Neural progenitor cell (in vitro differentiated cells): ENCODE measurements at places on chromosomes 16 and 17.
A peak's percentile ranks its signal among the peaks of the same experiment; 100 is the strongest.

- H3K27ac ChIP-seq: no peak overlapping the region
- no peaks in the 10 kb centered on the region for H3K36me3 ChIP-seq
- H3K4me1 ChIP-seq: peaks cover 12% of the 10 kb centered on the region
- no peak overlapping the region for H3K4me3 ChIP-seq
- no peaks in the 10 kb centered on the region for H3K27me3 ChIP-seq
Observed at GRCh38 chr17:17114592-17115225, 72.5 kb downstream of the MPRIP start.

DNA sequence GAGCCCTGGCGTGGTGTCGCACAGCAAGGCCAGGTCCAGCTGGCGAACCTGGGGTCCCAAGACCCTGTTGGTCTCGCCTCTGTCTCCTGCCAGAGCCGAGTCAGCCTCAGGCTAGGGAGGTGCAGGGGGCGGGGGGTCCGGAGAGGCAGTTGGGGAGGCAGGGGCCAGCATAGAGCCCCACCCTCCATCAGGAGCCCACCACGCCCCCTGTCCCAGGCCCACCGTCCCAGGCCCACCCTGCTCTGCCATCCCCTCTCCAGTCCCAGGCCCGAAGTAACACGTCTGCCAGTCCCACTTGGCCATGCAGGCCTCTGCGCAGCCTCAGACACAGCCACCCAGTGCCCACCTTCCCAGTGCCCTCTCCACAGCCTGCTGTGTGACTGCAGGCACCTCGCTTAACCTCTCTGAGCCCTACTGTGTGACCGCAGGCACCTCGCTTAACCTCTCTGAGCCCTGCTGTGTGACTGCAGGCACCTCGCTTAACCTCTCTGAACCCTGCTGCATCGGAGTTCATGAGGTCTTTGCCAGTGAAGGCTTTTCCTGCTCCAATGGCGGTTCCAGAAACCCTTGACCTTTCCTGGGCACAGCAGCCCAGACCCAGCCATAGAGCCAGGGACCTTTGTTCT lies 29.3 kb downstream of the ZNF469 start:
- no peaks in the 10 kb centered on the region for H3K36me3 ChIP-seq
- no peaks in the 10 kb centered on the region for H3K27me3 ChIP-seq
- H3K4me1 ChIP-seq: no peaks in the 10 kb centered on the region

- DNase-seq: peak; percentile 78
- H3K36me3 ChIP-seq: no peaks in the 10 kb centered on the region
- no peak overlapping the region for H3K4me3 ChIP-seq
- H3K4me1 ChIP-seq: peaks cover 20% of the 10 kb centered on the region
- H3K27me3 ChIP-seq: no peaks in the 10 kb centered on the region
- H3K27ac ChIP-seq: no peak overlapping the region
Observed at GRCh38 chr17:47275245-47275984, 21.8 kb downstream of the ITGB3 start.

GRCh38 chr17:50090971-50091917 lies 3.9 kb upstream of the PDK2 start:
- peaks cover 13% of the 10 kb centered on the region for H3K4me1 ChIP-seq
- no peak for DNase-seq
- H3K27me3 ChIP-seq: no peaks in the 10 kb centered on the region
- H3K27ac ChIP-seq: no peak overlapping the region
- H3K4me3 ChIP-seq: no peak overlapping the region

DNA sequence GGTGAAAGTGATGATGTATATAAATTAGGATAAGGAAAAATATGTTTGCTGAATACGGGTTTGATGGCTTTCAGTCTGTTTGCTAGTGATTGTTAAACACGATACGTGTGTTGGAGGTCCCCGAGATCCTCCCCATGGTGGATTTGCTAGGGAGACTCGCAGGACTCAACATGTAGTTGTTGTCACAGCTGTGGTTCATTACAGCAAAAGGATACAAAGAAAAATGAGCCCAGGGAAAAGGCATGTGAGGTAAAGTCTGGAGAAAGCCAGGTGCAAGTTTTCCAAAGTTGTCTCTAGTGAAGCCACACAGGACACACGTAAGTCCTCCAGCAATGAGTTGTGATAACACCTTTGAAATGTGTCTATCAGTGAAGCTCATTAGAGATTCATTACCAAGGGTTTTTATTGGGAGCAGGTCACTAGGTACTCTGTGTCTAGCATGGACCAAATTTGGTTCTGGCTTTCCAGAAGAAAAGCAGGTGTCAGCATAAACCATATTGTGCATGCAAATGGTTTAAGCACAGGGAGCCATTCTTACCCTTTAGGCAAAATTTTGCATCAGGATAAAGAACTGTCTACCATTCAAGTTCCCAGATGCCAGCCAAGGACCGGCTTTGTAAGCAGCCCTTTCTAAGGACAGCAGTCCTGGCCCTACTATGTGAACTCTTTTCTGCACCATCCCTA lies 215.2 kb upstream of the WSCD1 start:
- H3K4me1 ChIP-seq: no peaks in the 10 kb centered on the region
- H3K27ac ChIP-seq: no peak overlapping the region
- no peak overlapping the region for H3K4me3 ChIP-seq
- no peaks in the 10 kb centered on the region for H3K36me3 ChIP-seq

DNA sequence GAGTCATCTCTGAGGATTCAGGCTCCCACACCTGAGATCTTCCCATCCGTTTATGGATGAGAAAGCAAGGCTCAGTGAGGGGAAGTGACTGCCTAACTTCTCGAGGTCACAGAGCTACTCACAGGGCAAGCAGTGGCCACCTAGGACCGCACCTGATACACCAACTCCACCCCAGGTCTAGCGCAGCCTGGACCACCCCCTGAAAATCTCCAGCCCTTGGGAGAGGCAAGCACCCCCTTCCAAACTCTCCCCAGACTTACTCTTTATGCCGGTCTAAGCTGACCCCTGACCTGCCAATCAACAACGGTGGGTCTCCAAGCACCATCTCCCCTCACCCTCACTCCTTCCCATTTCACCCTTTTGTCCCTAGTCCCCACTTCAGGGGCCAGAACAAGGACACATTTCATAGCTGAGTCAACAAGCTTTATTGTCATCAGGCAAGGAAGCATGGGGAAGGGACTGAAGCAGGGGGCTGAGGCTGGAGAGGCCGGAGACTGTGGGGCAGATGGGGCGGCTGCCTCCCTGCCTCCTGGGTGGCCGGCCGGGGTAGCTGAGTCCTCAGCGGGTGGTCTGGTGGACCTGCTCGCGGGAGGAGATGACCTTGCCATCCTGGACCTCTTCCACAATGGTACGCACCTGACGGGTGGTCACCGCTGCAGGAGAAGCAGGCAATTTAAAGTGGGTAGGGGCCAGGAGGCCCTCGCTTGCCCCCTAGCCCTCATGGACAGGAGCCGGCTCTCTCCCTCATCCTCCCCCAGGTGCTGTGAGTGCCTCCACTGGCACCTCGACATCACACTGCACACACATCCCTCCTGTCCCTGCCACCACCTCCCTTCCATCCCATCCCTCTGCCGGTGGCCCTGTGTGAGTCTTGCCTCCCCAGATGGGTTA lies 5.1 kb downstream of the KRT17 start:
- DNase-seq: no peak
- no peaks in the 10 kb centered on the region for H3K36me3 ChIP-seq
- no peaks in the 10 kb centered on the region for H3K27me3 ChIP-seq
- peaks cover 4% of the 10 kb centered on the region for H3K4me1 ChIP-seq

DNA sequence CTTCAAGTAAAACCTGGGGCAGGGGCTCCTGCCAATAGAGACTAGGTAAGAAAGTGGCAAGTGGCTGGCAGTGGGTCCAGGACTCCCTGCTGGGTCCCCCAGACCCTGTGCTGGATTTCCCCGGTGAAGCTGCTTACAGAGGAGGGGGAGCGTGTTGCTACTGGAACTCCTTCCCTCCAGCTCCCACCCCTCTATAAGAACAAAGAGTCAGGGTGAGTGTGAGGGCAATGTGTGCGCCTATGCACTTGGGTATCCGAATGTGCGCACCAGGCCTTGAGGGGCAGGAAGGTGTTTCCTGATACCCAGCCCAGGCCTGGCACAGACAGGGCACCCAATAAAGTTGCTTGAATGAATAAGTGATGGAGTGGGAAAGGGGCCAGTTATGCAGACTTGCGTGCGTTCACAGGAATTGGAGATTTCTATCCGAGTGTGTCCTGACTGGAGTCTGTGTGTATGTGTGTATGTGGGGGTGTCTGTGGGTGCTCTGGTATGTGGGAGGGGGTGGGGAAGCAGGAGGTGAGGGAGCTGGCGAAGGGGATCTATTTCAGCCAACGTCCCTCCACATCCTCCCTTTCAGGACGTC lies 11.7 kb downstream of the NEUROD2 start:
- no peaks in the 10 kb centered on the region for H3K4me1 ChIP-seq
- H3K27me3 ChIP-seq: peaks cover 100% of the 10 kb centered on the region
- no peak for DNase-seq
- no peaks in the 10 kb centered on the region for H3K36me3 ChIP-seq

DNA sequence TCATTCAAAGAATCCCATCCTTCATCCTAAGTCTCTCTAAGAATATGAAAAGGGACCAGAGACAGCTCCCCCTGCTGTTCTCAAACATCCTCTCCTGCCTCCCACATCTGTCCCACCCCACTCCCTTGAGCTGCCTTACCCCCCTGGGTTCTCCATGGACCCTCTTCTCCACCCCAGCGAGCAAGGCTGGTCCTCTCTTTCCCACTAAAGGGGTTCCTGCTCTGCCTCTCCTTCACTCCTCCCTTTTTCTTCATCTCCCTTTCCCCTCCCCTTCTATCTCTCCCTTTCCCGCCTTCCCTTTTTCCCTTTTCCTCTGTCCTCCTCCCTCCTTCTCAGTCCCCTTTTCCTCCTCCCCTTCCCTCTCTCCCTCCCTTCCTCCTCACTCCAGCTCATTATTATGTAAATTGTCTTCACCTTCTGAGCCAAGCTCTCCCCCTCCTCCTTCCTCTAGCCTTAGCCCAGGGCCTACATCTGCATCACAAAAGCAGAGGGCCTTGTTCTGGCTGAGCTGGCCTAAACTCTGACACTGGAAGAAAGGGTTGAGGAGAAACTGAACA lies 90.0 kb downstream of the GNAO1 start:
- H3K4me3 ChIP-seq: peak overlapping the region; percentile 25
- no peaks in the 10 kb centered on the region for H3K36me3 ChIP-seq
- H3K27ac ChIP-seq: no peak overlapping the region
- DNase-seq: peak; percentile 95

GRCh38 chr16:7888411-7888810 lies 555.8 kb downstream of the RBFOX1 start:
- H3K4me3 ChIP-seq: no peak overlapping the region
- no peaks in the 10 kb centered on the region for H3K27me3 ChIP-seq
- H3K36me3 ChIP-seq: no peaks in the 10 kb centered on the region
- peak overlapping the region; percentile 21 for H3K27ac ChIP-seq
- H3K4me1 ChIP-seq: peaks cover 33% of the 10 kb centered on the region

GRCh38 chr16:52578007-52578828 lies 31.3 kb upstream of the TOX3 start:
- H3K27ac ChIP-seq: peak overlapping the region; percentile 25
- H3K36me3 ChIP-seq: no peaks in the 10 kb centered on the region
- H3K27me3 ChIP-seq: no peaks in the 10 kb centered on the region
- no peak overlapping the region for H3K4me3 ChIP-seq

DNA sequence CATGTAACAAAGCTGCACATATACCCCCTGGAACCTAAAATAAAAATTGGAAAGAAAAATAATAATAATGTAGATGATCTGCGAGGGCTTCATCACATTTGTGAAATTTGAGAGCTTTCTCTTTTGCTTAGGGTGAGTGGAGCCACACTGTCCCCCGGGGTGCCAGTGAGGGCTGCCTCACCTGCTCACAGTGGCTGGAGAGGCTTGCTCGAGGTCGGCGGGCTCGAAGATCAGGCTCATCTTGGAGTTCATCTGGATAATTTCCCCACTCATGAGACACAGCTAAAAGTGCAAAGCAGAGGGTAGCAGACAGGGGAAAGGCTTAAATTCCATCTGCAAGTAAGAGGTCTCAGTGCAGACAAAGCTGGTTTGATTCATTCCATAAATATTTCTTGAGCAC lies 123.8 kb downstream of the DNAH3 start:
- H3K4me1 ChIP-seq: no peaks in the 10 kb centered on the region
- H3K36me3 ChIP-seq: no peaks in the 10 kb centered on the region
- H3K4me3 ChIP-seq: no peak overlapping the region
- no peak overlapping the region for H3K27ac ChIP-seq
- no peaks in the 10 kb centered on the region for H3K27me3 ChIP-seq
- no peak for DNase-seq

DNA sequence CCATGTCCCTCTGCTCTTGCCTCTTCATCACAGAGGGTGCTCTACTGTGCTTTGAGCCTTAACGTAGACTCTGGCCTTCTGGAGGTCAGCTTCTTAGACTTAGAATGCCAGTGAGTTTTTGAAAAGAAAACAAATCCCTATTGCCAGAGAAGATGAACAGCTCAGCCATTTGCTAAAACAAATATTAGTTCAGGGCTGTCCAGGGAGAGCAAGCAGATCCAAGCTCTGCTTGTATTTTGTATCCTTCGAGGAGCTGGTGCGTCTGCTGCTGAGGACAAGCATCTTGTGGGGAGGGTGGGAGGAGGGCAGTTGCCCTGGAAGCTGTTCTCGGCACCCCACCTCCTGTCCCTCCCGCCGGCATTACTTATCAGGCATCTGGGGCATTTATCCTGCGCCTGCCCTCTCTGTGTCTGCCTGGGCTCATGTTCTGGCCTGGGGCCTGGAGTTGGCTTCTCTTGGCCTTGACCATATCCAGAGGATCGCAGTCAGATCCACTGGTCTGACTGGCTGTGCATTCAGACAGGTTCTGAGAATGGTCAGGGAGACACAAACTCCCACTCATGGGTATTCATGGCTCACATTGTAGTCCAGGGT lies 173.1 kb upstream of the NLRP1 start:
- H3K36me3 ChIP-seq: no peaks in the 10 kb centered on the region
- H3K4me1 ChIP-seq: no peaks in the 10 kb centered on the region
- no peaks in the 10 kb centered on the region for H3K27me3 ChIP-seq
- no peak overlapping the region for H3K4me3 ChIP-seq

- no peaks in the 10 kb centered on the region for H3K27me3 ChIP-seq
- no peaks in the 10 kb centered on the region for H3K4me1 ChIP-seq
- H3K4me3 ChIP-seq: no peak overlapping the region
- no peaks in the 10 kb centered on the region for H3K36me3 ChIP-seq
- no peak overlapping the region for H3K27ac ChIP-seq
Observed at GRCh38 chr17:53823341-53824050, 769 bp downstream of the KIF2B start.

DNA sequence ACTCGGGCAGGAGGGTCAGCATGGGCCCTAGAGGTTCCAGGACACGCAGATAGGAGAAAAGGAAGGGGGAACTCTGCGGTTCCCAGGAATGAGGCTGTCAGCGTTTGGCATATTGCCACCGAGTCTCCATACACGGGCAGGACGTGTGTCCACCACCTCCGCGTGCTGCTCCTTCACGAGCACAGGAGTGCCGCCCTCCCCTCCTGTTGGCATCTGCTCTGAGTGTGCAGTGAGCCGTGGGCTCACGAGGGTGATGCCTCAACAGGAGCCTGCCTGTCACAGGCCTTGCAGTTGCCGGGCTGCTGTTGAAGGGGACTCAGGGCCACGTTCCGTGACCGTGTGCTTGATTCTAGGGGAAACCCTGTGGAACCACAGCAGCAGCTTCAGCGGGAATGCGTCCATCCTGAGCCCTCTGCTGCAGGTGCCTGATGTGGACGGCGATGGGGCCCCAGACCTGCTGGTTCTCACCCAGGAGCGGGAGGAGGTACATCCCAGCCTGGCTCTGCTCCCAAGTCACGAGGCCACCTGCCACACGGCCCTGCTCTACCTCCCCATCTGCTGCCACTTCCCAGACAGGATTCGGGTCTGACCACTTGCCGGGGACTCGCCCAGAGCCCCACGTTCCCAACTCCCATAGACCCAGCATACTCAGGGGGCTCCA lies 14.6 kb downstream of the RGS11 start:
- no peak for DNase-seq
- H3K27me3 ChIP-seq: no peaks in the 10 kb centered on the region
- H3K4me1 ChIP-seq: no peaks in the 10 kb centered on the region
- H3K27ac ChIP-seq: no peak overlapping the region
- H3K4me3 ChIP-seq: no peak overlapping the region

- no peak overlapping the region for H3K27ac ChIP-seq
- H3K4me3 ChIP-seq: no peak overlapping the region
- no peaks in the 10 kb centered on the region for H3K36me3 ChIP-seq
Observed at GRCh38 chr17:32102646-32103186, 39.6 kb upstream of the RHOT1 start.
